NCI-H2171 (cell line): ENCODE measurements at places on chromosomes 1 and 21.

GRCh38 chr21:45478115-45478801, 64.0 kb downstream of the SLC19A1 start:
- peak; percentile 23 for DNase-seq

DNA sequence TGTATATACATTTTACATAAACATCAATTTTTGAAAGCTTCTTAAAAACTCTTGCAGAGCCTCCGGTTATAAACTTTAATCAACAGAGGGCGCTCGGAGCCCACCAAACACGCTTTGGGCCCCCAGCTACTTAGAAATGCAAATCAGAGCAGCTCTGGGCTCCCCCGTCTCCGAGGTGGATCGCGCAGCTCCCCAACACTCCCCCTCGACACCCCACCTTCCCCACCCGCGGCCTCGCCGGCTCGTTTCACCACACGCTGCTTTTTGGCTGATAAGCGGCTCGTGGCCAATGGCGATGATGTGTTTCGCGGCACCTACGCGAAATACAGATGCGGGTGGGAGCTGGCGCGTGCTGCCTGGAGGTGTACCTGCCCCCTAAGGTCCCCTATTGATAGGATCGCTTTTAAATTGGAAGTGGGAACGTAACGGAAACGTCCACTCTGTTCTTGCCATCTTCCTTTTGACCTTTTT, 1.7 kb upstream of the KIF26B start:
- peak; percentile 66 for DNase-seq

DNA sequence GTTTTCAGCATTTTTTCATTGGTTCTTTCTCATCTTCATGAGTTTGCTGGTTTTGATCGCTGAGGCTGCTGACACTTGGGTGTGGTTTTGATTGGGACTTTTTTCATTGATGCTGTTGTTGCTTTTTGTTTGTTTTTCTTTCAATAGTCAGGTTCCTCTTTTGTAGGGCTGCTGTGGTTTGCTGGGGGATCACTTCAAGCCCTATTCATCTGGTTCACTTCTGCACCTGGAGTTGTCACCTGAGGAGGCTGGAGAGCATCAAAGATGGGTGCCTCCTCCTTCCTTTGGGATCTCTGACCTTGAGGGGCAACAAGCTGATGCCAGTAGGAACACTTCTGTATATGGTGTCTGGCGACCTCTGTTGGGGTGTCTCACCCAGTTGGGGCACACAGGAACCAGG, 1279.9 kb upstream of the TMPRSS15 start:
- no peak for DNase-seq

DNA sequence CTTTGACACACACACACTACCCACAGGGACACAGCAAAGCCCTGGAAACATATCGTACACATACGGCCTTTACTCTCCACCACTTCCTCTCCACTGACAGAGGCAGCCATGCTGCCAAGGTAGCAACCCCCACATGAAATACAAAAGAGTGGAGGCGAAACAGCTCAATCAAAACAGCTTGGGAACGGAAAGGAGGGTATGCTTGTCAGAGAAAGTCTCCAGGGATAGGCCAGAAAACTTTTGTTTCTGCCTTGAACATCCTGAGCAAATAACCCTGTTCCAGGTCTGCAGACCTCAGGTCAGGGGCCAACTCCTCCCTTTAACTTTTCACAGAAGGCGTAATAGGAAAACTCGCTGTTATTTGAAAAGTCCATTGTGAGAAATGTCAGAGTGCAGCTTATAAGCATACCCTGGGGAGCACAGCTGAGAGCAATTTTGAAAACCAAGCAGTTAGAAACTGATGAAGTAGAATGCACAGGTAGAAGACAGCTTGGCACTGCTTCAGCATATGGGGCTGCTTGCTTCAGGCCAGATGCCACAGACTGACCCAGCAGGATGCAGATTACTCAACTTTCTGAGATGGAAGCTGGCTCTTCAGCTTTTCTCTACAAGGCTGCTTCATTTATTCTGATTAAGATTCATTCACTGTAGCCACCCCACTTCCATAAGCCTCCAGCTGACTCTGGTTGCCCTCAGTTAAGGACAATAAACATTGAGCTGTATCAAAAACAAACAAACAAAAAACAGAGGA, 18.0 kb downstream of the KIAA0319L start:
- peak; percentile 61 for DNase-seq

DNA sequence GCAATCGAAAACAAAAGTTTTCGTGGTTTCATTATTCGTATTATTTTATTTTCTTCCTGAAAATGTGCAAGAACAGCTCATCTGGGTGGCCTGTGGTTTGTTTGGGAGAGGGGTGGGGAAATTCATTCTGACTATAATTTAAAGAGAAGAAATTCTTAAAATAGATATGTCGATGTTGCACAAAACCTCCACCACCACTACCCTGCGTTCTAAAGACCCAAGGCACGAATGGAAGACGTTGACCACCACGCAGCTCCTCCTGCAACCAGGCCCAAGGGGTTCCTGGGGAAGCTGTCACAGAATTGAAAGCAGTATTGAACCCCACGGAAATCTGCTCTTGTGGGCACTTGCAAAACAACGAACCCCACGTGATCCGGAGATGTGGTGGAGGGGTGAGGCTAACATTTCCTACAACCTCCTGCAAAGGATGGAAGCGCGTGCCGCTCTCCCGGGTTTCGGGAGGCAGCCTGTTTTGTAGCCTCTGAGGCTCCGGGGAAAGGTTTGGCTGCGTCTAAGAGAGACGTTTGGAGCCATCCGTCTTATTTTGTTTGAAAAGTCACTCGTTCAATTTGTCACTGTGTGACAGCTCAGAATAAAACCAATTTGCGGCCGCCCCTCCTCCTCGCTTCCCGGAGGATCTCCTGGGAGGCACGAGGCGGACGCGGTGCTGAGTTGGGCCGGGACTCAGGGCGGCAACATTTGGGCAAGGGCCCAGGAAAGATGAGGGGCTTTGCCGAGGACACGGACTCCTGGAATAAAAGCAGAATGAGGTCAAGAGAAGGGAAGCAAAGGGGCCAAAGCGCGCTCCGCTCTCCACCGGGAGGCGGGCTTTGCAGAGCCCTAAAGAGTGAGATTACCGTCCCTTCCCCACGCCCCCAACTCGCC, 810 bp upstream of the HLX start:
- no peak for DNase-seq

DNA sequence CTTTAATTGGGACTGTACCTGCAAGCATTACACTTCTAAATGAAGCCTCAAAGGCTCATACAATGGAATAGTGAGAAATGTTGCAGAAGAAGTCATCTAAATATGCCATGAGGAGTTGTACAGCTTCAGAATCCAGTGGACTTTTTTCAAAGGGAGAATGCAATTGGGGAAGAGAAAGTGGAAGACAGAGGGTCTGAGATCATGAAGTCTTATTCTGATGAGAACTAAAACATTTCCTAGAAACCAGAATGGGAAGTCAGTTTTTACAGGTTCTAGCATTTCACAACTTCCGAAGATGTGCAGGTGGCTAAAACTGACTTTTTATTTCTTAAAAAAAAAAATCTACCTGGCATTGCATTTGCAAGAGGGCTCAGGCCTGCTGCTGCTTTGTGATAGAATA, 424.4 kb upstream of the RUNX1 start:
- no peak for DNase-seq

GRCh38 chr1:115314765-115315164, 23.3 kb downstream of the NGF start:
- no peak for DNase-seq

DNA sequence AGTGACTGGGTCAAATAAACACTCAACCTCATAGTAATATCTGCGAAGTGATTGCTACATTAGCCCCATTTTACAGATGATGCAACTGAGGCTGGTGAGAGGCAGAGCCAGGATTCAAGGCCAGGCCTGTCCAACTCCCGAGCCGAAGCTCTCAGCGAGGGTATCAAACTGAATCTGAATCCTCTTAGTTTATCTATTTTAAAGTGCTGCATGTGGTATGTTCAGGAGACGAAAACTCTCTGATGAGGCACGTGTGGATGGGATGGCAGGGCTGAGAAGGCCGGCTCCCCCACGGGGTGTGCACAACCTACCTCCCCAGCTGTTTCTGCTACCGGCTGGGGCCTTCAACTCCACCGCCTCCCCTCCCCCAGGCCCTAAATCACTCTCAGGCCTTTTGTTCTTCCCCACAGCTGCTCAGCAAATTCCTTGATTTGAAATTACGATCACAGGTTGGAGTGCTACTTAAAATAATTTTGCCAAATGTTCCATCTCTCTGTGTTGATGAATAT, 171.8 kb downstream of the TOMM20 start:
- peak; percentile 38 for DNase-seq

- no peak for DNase-seq
Measured at GRCh38 chr1:110779636-110780035, 93.3 kb upstream of the CD53 start.

GRCh38 chr1:147504801-147505311, 36.4 kb upstream of the BCL9 start:
- DNase-seq: no peak

GRCh38 chr21:16792101-16792500, 720.7 kb upstream of the CXADR start:
- DNase-seq: no peak

DNA sequence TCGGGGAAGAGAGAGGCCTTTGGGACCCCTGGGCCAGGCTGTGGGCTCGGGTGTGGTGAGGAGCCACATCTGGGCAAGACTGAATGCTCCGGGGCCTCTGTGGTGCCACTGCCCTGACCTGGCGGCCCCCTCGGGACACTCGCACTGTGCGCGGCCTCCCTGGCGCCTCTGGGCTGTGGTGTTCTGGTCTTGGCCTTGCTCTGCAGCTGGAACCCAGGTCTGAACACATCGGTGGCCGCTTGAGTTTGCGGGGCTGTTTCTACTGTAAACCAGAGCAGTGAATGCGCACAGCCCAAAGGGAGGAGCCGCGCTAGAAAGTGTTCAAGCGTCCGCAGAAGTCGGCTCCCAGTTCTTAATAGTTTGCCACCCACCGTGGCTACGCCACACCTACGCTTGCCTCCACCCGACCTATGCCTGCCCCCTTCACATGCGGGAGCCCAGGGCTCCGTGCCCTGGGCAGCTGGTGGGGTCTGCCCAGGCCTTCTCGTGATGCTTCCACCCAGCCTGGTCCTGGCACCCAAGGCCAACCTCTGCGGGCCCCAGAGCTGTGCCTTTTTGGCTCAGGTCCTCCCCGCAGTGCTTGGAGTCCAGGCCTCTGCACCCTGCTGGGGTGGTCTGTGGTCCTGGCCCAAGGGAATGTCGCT, 4.4 kb downstream of the PDE9A start:
- DNase-seq: no peak

DNA sequence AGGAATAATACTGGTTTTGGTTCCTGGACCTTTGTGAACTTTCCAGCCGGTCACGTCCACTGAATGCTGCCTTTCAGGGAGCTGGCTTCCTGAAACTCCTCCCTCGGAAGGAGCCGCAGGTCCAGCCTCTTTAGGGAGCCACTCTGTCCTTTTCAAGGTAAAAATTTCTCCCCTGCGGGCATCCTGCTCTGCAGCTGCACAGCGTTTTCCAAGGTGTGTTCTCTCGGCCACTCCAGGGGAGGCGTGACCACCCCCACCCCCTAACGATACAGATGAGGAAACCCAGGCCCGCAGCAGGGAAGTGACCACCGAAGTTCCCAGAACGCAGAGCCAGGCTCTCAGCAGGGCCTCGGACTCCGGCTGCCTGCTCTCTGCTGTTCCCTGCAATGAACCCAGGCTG, 21.5 kb downstream of the PADI2 start:
- DNase-seq: no peak

GRCh38 chr1:3903141-3904005, 3.3 kb upstream of the C1orf174 start:
- DNase-seq: no peak

DNA sequence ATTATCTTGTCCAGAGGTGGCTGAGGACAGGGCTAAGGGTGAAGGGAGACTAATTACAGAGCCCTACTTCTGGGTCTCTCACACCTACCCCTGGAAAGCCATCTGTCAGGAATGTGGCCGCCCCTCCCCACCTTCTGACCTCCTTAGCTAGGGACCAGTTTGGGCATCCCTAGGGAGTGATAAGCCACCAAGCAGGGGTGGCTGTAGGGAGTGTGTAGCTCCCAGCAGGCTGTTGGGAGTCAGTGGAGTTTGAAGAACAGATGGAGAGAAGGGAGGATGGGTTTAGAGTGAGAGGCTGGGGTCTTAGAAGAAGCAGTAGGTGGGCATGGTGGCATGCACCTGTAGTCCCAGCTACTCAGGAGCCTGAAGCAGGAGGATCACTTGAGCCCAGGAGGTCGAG, 808 bp upstream of the SERINC2 start:
- no peak for DNase-seq

GRCh38 chr1:220374449-220374848, 102.2 kb upstream of the RAB3GAP2 start:
- no peak for DNase-seq

- no peak for DNase-seq
Measured at GRCh38 chr1:184986250-184986649, 11.9 kb upstream of the NIBAN1 start.

DNA sequence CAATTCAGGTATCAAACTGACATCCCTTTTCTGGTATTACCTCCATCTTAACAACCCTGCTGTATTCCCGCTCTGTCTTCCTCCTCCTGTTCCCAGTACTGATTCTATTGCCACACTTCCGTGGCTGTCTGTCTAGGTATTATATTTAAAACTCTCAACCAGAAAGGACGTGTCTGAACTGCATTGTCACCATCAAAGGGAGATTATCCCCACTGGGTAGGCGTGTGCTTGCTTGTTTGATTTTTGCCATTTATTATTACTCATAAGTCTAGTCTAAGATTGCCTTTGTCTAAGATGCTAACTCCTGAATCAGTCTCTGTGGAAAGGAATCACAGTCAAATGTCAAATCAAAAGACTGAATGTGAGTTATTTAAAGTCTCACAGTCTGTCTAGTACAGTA, 650.1 kb downstream of the KCNT2 start:
- no peak for DNase-seq

GRCh38 chr1:62068978-62069377, 125.7 kb upstream of the L1TD1 start:
- no peak for DNase-seq

DNA sequence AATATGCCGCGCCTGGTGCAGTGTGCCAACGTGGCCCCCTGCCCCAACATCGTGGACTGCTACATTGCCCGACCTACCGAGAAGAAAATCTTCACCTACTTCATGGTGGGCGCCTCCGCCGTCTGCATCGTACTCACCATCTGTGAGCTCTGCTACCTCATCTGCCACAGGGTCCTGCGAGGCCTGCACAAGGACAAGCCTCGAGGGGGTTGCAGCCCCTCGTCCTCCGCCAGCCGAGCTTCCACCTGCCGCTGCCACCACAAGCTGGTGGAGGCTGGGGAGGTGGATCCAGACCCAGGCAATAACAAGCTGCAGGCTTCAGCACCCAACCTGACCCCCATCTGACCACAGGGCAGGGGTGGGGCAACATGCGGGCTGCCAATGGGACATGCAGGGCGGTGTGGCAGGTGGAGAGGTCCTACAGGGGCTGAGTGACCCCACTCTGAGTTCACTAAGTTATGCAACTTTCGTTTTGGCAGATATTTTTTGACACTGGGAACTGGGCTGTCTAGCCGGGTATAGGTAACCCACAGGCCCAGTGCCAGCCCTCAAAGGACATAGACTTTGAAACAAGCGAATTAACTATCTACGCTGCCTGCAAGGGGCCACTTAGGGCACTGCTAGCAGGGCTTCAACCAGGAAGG, 4.3 kb downstream of the GJB3 start:
- DNase-seq: no peak
